ENCODE measurements at places on chromosomes 5 and 9.

GRCh38 chr5:6803981-6804550 is 90.8 kb downstream of the TENT4A start:
- no peak for DNase-seq

DNA sequence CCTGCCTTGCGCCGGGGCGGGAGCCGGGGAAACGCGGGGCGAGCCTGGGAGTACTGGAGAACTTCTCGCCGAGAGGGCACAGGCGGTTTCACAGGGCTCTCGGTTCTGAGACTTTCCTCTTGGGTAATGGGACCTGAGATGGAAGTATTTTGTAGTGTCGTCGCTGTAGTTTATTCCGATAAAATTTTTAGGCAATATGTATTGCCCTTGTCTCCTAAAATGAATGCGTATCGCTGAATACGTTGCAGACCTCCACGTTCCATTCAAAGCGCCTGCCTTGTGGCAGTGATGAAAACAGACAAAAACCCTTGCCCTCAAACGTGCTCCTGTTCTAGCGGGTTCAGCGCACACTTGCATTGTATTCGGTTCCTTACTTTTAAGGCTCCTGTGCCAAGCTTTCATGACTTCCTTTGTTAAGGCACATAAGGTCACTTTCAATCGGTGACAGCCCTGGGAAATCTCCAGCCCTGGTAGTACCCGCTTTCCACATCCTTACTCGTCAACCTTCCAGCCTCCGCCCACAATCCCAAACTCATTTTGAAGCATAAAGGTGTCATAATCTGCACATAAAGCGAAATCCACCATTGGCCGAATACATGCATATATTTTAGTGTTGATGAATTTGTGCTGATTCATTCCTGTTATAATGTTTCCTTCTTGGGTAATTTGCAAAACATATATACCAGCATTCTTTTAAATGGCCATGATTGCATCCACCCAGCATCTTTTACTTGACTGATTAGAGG is 694 bp downstream of the RMI1 start:
- DNase-seq, result peak; percentile 23

DNA sequence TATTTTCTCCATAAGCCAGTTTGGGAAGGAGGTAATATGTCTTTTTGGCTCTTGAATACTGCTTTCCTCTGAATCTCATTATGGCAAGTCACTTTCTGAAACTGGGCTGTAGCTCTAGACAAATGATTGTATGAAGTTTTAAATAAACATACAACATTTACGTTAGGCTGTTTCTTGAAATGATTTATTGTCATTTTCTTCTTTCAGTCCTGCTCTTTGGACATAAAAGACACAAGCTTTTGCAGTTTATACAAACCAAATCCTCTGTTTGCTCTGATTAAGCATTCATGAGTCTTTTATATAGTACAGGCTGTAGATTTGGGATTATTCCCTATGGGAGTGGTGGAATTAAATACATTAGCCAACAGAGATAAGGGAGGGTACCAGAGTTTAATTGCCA is 139.7 kb downstream of the CEP120 start:
- DNase-seq, result no peak

DNA sequence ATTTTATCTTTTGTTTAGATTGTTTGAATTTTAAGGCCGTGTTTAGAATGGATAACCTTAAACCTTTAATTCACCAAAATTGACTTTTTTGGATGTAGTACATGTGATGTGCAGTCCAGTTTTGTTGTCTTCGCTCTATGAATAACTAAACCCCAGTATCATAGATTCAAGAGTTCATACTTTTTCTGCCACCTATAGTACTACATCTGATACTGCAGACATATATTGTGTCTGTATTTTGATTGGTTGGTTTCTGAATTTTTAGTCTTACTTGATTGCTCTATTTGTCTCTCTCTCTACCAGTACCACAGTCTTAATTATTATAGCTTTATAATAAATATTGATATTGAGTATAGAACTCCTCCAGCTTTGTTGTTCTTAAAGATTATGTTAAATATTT is 58.1 kb downstream of the PPIP5K2 start:
- no peak for DNase-seq

DNA sequence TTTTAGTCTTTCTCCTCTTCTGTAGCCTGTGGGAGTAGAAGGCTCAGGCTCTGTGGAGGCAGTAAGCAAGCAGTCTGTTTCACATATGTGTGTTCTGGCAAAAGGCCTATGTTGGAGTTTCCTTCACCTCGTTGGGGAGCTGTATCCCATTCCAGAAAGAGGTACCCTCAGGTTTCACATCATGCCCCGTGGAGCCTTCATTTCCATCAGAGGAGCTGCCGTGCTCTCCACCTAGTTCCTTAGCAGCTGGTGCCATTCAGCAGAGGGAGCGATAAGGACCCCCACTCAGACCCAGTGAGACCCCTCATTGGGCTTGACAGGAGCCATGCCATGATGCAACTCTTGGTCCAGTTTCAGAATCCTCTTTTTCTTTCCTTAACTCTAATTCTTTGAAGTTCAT is 50.6 kb upstream of the ANGPTL2 start:
- DNase-seq, result no peak

- no peak for DNase-seq
These were observed 84.9 kb downstream of the PRELID2 start for GRCh38 chr5:145750199-145750598.

GRCh38 chr5:122180863-122181548 is 51.7 kb downstream of the ZNF474 start:
- no peak for DNase-seq

DNA sequence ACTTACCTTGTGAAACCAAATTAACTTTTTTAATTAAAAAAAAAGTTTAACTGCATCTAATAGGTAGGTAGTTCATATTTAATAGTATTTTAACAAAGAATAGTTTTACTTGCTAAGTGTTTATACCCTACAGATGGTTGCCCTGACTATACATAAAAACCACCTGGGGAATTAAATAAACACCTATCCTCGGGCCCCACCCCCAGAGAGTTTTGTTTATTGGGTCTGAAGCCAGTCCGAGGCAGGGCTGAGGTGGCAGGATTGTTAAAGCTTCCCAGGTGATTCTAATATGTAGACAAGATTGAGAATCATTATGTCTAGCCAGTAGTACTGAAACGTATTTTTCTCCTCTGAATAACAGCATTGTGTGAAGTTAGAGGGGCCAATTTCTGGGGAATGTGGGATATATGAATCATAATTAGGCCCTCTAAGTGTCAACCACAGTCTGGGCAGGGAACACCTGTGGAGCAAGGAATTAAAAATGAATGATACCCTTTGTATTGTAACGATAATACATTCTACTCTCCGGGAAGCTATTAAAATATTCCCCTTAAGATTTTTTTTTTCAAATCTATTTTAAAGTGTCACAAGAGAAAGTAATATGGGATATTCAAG is 5.6 kb upstream of the PAM start:
- no peak for DNase-seq

DNA sequence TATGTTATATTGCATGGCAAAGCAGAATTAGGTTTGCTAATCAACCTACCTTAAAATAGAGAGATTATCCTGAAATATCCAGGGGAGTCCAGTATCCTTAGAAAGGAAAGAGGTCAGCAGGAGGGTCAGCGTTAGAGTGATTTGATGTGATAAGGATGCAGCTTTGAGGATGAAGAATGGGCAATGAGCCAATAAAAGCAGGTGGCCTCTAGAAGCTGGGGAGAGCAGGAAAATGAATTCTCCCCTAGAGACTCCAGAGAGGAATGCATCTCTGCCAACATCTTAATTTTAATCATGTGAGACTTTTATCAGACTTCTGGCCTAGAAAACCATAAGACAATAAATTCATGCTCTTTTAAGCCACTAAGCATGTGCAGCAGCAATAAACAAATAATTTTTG is 65.7 kb upstream of the SYK start:
- no peak for DNase-seq

- no peak for DNase-seq
These were observed 7.7 kb downstream of the AMBP start for GRCh38 chr9:114070188-114071103.

GRCh38 chr5:112012104-112012503 is 255.1 kb upstream of the NREP start:
- peak; percentile 18 for DNase-seq

DNA sequence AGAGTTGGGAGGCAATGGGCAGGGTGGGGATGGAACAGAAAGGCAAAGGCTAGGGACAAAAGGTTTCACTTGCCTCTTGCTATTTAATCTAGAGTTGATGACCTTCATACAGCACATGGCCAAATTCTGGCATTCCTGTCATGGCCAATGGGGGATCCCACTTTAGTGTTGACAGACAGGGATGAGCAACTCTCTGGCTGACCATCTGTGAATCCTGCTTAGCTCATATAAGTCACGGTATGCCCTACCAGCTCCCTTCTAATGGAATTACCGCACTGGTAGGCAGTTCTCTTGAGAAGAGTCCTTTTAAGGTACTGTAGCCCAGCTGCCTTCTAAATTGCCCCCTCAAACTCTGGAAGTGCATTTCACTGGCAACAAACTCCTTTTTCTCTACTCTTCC is 76.1 kb downstream of the MAMDC2 start:
- no peak for DNase-seq

GRCh38 chr5:52481851-52482250 is 305.9 kb upstream of the ITGA1 start:
- DNase-seq, result no peak

Measured in mucosa of gallbladder (tissue), 1 donor.